ENCODE measurements at places on chromosomes 6 and 20.

DNA sequence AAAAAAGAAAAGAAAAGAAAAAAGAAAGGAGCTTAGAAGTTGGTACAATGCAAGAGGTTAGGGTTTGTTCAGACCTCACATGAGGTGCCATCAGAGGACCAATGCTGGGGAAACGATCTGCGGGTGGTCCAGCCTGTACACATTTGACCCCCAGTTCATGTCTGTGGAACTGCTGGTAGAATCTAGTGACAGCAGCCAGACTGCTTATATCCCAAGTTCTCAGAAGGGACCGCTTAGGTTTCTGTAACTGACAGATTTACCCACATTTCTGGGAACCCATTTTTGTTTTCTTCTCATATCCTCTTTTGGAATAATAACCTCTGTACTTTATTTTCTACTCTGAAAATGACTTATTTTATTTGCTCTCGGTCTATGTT, 4.7 kb downstream of the PPP1R18 start:
- no peak for DNase-seq

DNA sequence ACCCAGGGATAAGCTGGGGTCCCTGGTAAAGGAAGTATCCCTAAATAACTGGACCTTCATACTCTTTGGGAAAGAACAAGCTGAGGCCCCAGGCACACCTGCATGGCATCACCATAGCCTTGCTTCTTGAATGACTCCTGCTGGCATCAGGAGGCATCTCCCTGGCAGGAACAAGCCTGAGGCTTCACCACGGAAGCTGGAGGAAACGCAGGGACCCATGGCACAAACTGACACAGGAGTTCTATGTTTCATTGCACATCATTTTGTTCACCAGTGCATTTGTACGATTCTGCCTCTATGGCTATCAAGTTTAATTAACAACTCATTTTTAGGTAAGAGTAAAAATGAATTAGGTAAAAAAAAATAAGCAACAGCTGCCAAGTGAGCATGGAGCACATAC, 619 bp upstream of the PDE7B start:
- no peak for DNase-seq

DNA sequence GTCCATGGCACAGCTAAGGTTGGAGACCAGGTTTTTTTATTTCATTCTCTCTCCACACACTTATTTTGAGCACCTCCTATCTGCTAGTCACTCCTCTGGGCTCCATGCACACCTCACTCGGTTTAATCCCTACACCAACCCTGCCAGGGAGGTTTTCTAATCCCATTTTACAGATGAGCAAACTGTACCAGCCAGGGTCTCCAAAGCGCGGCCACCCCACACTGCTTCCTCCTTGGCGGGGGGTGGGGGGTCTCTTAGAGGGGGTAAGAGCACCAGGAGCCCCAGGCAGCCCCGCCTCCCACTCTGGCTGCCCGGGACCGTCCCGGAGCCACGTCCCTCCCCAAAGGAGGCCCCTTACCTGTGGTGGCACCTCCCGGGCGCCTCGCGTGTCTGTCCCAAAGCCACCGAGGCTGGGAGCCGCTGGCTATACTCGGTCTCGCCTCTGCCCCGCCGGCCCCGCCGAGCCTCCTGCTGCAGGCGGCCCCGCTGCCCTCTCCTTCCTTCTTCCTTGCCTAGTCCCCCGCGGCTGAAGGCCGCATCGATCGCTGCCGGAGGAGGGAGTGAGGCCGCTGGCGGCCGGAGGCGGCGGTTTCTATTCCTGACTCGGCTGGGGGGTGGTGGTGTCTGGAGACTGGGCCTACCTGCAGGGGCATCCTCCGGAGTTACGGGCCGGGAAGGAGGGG, at the start of gene KCNS1:
Gene KCNS1, minus strand, starts transcription at position 565 of the 683 bp plus-strand sequence. CDS start 1,891 bp downstream, outside the sequence.
- DNase-seq = no peak

DNA sequence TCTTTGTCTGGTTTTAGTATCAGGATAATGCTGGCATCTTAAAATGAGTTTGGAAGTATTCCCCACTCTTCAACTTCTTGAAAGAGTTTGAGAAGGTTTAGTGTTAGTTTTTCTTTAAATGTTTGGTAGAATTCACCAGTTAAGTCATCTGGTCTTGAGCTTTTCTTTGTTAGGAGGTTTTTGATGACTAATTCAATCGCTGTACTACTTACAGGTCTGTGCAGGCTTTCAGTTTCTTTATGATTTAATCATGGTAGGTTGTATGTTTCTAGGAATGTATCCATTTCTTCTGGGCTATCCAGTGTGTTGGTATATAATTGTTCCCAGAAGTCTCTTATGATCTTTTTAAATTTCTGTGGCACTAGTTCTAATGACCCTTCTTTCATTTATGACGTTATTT, 215.5 kb downstream of the LRFN2 start:
- no peak for DNase-seq

DNA sequence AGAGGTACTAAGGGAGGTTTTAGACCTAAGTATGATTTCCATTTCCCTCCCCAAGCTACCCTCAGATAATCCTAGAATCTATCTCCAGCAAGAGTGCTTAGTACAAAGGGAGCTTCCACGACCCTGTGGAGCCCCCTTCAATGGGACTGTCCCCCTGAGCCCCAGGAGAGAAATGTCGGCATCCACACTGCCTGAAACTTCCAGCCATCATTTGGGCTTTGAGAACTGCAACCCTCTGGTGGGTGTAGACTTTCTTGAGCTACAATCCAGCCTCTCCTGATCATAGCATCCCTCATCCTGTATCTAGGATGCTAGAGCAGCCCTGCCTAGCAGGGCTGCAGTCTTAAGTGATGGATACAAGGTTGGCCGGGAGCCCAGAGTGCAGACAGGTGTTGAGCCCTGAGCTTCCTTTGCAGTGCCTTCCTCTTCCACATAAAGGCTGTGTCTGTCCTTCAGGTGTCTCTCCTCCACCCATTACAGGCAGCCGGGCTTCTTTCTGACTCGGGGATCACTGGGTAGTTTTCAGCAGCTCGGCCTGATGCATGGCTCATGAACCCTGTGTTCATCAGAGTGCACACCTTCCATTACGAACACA, 424.5 kb downstream of the PREX1 start:
- no peak for DNase-seq

DNA sequence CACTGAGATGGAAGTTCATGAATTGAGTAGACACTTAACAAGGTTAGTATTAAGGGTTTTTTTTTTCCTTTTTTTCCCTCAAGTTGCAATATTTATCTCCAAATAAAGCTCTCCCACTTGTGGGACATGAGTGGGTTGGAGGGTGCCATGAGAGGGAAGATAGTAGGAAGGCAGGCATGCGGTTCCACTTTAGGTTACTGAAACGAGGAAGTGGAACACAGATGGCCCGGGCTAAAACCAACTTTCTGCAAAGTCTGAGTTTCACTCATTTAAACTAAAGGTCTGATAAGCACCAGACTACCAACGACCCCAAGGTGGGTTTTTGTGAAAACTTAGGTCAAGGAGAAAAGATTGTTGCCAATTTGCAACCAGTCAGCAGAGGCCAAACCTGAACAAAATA, 42.2 kb downstream of the TBC1D7 start:
- no peak for DNase-seq

GRCh38 chr6:32827025-32827424, 10.2 kb upstream of the HLA-DOB start:
- DNase-seq = no peak

DNA sequence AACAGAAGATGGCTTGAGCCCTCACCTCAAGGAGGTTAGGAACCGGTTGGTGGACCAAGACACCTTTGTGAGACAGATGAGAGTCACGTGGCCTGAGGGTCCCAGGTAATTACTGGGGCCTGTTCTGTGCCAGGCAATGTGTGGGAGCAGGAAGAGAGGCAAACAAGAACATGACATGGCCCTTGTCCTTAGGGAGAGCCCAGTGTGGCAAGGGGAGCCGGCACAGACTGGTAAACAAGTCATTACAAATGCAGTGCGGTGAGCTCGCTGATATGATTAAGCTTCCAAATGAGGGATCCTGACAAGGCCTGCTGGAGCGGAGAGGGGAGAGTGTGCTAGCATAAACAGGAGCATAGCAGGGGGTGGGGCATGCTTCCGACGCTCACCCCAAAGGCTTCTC, 55.6 kb downstream of the ZNF831 start:
- DNase-seq = no peak

- no peak for DNase-seq
Observed at GRCh38 chr6:154513601-154514320, 3.3 kb upstream of the CNKSR3 start.

- no peak for DNase-seq
Observed at GRCh38 chr6:34017106-34017805, 128.6 kb downstream of the GRM4 start.

DNA sequence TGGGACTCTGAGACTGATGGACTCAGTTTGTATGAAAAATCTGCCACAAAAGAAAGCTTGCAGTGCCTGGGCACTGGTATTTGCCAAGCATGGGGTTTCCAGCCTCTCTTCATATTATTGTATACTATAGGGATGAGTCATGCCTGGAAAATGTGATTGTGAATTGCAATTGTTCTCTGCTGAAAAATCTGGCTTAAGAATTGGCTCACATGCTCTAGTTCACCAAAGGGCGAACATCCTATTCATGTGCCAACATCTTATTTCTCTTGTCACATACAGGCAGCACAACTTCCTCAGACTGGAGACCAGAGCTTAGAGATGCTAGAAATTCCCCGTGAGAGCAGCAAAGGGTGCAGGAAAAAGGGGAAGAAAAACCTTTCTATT, 103.6 kb upstream of the KCNK16 start:
- no peak for DNase-seq

GRCh38 chr6:147106759-147107401, 97.3 kb upstream of the STXBP5 start:
- no peak for DNase-seq

GRCh38 chr6:3849681-3850450, 693 bp downstream of the FAM50B start:
- no peak for DNase-seq

DNA sequence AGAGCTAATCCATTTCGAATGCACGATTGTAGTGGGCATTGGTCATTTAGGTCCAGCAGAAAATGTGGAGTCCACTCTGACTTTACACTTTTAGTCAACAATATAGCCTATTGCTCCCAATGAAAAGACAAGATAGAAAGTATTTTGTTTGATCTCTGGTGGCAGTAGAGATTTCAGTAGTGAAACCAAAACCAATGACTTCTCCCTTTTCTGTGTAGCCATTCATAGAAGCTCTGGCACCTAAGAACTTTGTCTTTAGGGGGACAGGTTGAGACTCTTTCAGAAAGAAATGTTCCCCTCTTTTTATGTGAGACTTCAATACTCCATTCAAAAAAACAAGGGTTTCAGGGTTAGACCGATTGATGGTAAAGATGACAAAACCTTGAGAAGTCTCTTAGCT, 510.8 kb upstream of the POU3F2 start:
- DNase-seq = no peak

DNA sequence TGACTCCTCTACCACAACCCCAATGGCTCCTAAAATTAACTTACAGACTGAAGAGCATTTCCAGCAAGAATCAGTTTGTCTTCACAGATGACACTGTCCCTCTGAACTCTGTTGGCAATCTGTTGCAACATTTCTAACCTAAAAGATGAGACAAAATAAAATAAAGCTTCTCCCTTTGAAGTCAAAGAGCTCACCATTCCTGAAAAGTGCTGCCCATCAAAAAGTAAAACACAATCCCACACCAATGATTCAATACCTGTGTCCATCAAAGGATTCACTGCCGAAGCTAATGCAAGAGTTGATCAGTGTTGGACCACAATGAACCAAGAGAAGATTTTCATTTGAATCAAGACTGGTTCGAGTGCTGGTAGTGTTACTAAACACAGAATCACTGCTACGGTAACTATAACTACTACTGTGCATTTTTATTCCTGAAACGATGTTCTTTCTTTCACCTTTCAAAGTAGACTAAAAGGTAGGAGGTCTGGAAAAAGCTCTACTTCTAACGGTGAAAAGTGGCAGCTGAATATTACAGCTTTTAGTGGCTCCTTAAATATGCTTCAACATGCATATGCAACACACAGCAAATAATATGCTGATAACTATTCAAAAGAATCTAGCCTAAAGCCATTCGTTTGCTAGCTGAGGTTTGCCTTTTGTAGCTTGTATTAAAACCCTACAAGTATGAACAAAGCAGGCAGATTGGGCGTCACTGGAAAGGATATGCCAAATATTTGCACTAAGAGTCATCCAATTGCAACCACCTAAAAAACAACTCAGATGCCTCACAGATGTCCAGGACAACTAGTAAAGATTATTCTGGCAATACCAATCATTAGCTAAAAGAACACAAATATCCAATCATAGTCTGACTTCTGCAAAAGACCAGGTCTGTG, at the start of gene DST:
Gene DST, minus strand, starts transcription at position 524 of the 896 bp plus-strand sequence.
- no peak for DNase-seq

- DNase-seq = no peak
Observed at GRCh38 chr6:484746-485145, 93.2 kb downstream of the IRF4 start.

GRCh38 chr6:140436023-140436811, 1061.8 kb upstream of the CITED2 start:
- no peak for DNase-seq

DNA sequence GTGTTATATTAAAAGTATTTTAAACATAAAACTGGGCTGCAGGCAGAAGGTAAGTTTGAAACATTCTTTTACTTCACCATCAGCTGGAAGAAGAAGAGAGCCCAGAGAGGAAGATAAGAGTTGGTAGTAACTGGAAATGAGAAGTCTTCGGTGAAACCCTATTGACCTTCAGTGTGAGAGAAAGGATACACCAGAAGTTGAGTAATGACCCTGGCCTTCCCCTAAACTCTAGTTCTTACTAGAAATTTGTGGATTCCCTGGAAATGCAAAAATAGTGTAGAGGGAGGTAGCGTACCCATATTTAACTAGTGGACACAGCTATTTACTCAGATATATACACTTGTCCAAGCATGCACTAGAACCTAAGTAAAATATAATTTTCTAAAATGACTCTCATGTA, 8.0 kb upstream of the EPM2A start:
- DNase-seq = no peak

DNA sequence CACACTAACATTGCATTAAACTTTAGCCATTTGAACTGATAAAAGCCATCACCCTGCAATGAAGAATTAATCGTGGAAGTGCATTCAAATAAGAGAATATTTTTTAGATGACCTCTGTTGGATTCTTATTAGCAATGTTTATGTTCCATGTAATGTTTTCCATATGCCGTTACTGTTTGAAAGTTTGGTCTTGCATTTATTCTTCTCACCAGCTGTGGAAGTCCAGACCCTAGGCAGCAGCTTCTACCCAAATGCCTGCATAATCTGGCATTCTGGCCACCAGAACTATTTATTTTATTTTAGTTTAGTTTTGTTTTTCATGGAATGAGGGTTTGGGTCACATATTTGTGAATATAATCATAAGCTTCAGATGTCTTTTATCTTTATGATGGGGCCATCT, 140.4 kb downstream of the SAMD5 start:
- no peak for DNase-seq

DNA sequence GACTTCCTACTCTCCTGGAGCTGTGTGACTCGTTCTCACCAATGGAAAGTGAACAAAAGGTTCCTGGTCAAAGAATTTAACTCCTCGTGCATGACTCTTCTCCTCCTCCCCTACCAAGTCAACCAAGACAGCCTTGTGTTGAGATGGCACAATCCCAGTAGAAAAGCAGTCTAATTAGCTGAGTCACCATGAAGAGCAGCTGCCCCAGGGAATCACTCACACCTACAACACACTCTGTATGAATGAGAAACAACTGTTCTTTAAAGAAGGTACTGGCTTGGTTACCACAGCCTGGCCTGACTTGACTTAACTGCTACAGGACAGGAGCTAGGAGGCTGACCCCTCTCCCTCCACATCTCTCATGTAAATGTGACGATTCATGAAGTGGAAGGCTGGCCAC, 2.9 kb upstream of the HLA-DOB start:
- DNase-seq = no peak
